ENCODE measurements at places on chromosomes 2 and 18.

DNA sequence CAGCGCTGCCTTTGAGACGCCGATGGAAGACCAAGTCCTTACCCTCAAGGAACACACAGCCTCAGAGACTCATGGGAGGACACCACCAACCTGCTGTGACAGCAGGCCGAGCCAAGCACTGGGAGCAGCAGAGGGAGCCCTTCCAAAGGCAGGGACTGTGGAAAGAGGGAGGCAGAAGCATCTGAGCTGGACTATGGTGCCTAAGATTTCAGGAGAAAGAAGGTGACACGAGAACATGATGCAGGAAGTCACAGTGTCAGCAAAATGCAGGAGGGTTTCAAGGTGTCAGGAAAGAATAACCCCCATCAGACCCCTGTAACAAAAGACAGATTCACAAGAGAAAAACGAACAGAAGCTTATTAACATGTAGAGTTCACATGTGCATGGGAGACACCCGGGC is 24.2 kb upstream of the COX7A2L start:
- DNase-seq, result no peak

DNA sequence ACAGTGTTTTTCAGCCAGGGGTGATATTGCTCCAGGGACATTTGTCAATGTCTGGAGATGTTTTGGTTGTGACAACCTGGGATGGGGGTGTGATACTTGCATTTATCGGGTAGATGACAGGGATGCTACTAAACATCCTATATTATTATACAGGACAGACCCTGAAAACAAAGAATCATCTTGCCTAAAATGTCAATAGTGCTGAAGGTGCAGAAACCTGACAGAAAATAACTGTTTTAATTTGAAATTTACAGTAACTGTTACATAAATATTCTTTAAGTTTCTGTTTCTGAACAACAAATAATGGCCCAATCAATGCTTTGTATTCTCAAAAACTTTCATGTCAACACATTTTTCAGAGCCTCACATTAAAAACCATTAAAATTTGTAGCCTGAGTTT is 2.0 kb downstream of the IL36A start:
- DNase-seq, result no peak

GRCh38 chr2:3483227-3483985 is 35.9 kb downstream of the ADI1 start:
- DNase-seq, result peak; percentile 52

DNA sequence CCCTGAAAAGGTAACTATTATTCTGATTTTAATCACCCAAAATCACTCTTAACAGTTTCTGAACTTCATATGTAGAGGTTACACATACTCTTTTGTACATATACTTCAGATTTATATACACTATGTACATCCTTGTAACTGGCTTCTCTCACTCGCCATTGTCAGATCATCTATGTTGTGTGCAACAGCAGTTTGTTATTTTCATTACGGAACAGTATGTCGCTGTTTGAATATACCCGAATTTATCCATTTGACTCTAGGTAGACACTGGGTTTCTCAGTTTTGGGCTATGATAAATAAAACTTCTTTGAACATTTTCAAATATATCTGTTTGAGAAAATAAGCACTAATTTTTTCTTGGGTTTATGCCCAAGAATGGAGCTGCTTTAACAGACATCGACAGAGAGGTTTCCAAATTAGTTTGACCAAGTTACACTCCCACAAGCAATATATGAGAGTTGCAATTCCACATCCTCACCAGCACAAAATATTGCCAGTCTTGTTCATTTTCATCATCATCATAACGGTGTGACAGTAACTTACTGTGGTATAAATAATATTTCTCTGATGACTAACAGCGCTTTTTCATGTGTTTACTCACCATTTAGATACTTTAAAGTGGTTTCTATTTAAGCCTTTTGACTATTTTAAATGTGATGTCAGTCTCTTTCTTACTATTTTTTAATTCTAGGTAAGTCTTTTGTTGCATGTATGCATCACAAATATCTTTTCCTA is 80.9 kb downstream of the SMC6 start:
- no peak for DNase-seq

DNA sequence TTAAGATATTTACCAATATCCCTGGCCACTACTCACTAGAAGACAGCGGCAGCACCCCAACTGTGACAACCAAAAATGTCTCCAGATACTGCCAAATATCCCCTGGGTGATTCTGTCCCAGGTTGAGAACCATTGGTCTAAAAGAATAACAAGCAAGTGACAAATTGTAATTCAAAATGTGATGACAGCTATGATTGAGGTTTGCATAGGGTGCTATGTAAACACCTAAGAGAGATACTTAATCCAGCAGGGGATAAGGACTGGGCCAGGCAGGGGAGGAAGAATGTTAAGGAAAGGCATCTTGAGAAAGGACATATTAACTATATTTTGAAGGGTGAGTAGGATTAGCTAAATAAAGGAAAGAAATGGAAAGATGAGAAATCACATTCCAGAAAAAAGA is 38.0 kb upstream of the ENOSF1 start:
- no peak for DNase-seq

- no peak for DNase-seq
Observed at GRCh38 chr18:75558790-75559189, 131.3 kb upstream of the SMIM21 start.

- no peak for DNase-seq
Observed at GRCh38 chr2:17813742-17814473, 2.4 kb upstream of the MSGN1 start.

DNA sequence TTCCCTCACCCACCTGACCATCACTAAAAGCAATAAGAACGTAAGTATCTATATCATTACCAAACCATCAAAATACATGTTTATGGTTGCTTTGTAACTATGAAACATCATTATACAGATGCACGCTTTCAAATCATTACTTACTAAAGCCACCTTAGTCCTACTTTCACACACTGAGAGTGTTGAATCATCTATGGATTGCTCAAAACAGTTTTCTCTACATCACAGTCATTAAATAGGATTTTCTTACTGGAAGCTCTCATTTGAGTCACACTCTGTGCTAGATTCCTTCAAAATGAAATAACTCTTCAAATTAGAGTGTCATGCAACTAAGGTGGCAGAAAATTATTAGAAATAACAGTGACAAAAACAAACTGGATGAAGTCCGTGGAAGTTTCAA is 878.4 kb downstream of the CPS1 start:
- no peak for DNase-seq

DNA sequence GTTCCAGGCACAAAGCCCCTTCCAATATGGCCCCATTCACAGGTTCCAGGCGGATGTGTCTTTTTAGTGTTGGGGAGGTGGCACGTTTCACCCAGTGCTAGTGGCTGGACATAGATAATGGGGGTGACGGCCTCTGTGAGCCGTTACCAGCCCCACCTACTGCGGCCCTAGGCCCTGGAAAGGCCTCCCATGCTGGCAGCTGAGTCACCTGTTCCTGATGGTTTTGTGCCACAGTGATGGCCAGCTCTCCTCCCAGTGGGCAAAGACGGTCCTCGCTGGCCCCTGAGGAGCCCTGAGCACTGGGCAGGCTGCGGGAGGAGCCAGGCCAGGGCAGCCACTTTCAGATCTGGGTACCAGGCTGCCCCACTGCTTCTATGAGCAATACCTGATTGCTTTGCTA is 40.0 kb upstream of the GPC1 start:
- no peak for DNase-seq

- no peak for DNase-seq
Observed at GRCh38 chr2:70443726-70444125, 109.9 kb downstream of the TGFA start.

GRCh38 chr2:201383136-201383535 is 26.0 kb upstream of the FLACC1 start:
- no peak for DNase-seq

GRCh38 chr2:233252227-233252626 is 754 bp downstream of the ATG16L1 start:
- no peak for DNase-seq

GRCh38 chr18:62372156-62372555 is 47.0 kb downstream of the TNFRSF11A start:
- no peak for DNase-seq

- no peak for DNase-seq
Observed at GRCh38 chr2:127176371-127177311, 43.5 kb downstream of the CYP27C1 start.

DNA sequence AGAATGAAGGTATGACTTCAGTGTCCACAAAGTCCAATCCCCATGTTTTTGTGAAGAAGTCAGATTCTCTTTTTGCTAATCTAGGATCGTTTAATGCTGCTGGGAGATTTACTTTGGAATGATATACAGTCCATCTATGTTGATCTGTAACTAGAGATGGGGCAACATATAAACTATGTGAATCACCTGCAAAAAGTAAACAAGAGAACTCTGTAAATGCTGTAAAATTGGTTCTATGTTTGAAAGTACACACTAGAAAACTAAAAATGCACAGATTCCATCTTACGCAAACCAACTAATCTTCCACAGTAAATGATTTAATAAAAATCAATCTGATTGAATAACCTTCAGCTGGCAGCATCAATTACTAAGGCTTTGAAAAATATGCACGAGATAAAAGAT is 37.5 kb downstream of the VPS54 start:
- DNase-seq, result no peak

GRCh38 chr2:51960841-51961335 is 929.0 kb upstream of the NRXN1 start:
- DNase-seq, result no peak

- DNase-seq, result no peak
Observed at GRCh38 chr2:145625111-145625510, 1105.2 kb upstream of the ZEB2 start.

DNA sequence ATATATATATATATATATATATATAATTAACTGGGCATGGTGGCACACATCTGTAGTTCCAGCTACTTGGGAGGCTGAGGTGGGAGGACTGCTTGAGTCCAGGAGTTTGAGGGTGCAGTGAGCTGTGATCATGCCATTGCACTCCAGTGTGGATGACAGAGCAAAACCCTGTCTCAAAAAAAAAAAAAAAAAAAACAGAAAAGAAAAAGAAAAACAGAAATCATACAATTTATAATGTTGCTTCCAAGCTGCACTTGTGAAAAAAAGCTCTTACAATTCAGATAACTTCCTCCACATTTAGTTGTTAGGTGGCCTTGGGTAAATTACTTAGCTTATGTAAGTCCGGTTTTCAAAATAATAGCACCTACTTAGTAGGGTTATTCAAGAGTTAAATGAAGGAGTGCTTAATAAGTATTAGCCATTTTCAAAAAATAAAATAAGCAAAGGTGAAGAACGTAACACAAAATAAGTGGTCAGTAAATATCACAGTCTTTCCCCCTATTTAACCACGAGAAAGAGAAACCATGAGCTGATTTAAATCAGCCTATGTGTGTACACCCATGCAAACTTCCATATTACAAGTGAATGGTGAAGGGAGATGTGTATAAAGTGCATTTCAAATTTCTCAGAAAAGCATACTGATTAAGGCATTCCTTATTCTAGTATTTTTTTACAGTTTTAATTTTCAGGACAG is 2.3 kb downstream of the WIPF1 start:
- peak; percentile 34 for DNase-seq

DNA sequence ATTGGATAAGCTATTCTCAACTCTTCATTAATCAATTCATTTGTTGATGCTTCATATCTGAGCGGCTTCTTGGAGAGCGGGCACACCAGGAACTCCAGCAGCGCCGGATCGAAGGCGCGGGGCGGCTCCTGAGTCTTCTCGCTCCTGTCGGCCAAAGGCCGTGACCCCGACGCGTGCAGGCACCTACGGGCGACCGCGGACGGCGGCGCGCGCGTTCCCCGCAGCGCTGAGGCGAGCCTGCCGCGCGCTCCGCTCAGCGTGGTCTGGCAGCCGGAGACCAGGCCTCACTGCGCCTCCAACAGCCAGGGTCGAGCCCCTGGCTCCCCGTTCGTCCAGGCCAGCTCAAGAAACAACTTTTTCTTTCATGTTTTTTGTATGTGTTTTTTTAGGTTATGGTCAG is 97.5 kb downstream of the ICA1L start:
- DNase-seq, result no peak

DNA sequence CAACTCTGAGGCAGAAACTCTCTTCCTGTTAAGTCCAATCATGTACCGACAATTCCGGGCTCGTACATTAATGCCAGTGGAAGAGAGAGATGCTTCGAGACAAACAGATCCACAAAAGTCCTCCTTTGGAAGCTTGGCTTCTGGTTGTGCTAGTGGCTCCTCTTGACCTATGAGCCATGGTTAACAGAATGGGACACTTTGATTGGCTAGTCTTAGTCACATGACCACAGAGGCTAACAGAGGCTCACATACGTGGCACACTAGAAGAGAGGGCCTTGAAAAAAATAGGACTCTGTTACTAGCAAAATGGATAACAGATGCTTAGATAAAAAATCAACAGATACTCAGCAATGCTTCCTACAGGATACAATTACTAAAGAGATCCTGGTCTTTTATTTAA is 1211.9 kb upstream of the GYPC start:
- DNase-seq, result no peak

GRCh38 chr18:24976502-24976901 is 375.5 kb downstream of the ZNF521 start:
- no peak for DNase-seq

DNA sequence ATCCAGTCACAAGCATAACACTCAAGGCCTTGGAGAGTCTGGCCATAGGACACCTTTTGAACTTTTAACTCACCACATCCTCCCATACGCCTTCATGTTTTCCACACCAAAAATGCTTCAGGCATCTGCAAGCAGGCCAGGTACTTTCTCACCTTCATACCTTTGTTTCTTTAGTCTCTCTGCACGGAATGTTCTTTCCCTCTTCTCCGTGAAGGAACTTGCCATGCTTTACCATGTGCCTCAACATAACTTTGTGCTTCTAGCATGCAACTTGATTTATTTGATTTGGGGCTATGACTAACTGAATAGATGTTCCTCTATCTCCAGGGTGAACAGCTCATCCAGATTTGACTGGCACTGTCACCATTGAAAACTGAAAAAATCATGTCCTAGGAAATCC is 141.7 kb upstream of the ACVR2A start:
- no peak for DNase-seq

DNA sequence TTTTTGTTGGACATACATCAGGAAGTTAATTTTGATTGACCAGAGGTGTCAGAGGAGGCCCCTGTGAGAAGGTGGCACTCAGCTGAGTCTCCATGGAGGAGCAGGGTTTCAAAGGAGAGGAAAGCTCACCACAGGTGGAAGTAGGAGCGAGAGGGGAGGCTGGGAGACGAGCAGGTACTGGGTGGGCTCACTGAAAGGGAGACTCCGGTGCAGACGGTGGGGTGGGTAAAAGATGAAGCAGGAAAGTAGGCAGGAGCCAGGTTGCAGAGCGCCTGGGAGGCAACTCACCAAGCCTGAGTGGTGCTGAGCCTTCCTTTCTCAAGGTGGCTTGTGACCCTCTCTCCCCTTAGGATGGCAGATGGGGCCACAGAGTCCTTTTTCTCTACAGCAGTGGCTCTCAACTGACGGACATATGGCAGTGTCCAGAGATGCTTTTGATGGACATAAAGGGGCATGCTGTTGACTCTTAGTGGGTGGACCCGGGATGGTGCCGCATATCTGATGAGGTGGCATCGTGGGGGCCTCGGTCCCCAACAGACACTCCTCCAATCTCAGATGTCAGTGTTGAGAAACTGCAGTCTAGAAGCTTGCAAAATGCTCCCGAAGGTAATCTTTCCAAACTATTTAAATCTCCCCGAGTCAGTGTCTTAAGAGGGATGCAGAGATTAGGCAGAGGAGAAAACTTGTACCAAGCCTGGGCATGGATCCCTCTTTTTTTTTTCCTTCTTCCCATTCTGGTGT is 64.0 kb downstream of the LPIN1 start:
- no peak for DNase-seq

GRCh38 chr2:141654311-141654710 is 476.5 kb downstream of the LRP1B start:
- no peak for DNase-seq

GRCh38 chr18:72866901-72867745 is 664 bp downstream of the NETO1 start:
- no peak for DNase-seq

- DNase-seq, result no peak
Observed at GRCh38 chr2:24658531-24659202, 134.5 kb downstream of the PTRHD1 start.

Data from CD4-positive, alpha-beta T cell treated with Interleukin-15 for 4 hours (primary cell).